ENCODE measurements at places on chromosomes 7 and 10.

GRCh38 chr7:143518521-143518920 is 40.8 kb downstream of the TAS2R41 start:
- no peak for DNase-seq

GRCh38 chr10:89278900-89279392 is 22.9 kb upstream of the IFIT2 start:
- DNase-seq: no peak

- no peak for DNase-seq
These were observed 104.9 kb downstream of the KMT2E start for GRCh38 chr7:105118612-105119600.

DNA sequence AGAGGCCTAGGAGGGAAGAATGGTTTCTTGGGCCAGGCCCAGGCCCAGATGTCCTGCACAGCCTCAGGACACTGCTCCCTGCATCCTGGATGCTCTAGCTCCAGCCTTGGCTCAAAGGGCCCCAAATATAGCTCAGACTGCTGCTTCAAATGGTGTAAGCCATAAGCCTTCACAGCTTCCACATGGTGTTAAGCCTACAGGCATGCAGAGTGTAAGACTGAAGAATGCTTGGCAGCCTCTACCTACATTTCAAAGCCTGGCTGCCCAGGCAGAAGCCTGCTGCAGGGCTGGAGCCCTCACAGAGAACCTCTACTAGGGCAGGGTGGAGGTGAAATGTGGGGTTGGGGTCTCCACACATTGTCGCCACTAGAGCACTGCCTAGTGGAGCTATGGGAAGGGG is 118.1 kb downstream of the TPK1 start:
- no peak for DNase-seq

DNA sequence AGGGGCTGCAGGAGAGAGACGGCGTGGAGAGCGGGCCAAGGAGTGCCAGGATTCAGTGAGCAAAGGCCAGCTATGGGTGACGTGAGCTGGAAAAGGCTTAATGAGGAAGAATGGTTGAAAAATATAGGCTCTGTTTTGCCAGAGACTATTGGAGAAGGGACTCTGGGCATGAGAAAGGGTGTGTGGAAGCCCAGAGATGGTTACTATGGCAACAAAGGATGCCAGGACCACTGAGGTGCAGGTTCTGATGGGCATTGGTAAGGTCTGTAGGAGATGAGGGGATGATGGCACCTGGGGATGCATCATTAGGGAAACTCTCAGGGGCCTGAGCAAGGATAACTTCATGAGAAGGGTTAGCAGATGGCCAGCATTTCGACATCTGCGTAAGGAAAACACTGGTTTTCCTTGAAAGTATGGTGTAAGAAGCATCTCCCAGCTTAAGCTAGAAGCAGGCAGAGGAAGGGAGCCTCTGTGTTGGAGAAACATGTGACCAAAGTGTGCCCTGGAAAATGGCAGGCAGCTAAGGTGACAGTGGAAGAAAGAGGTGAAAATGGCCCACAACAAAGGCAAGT is 21.6 kb upstream of the FAM180A start:
- no peak for DNase-seq

GRCh38 chr7:116087291-116087690 is 56.7 kb upstream of the TFEC start:
- DNase-seq: no peak

DNA sequence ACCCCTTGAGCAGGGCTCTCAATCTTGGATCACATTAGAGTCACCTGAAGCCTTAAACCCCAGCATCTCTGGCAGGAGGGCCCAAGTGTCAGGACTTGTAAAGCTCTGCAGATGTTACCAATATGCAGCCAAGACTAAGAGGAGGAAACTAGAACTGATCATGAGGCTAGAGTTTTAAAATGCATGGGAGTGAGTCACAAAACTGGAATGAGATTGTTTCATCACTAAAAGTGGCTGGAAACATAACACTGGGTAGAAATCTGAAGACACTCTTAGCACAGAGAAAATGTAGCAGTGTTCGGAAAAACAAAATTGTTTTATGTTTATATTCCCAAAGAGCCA is 63.3 kb upstream of the GHITM start:
- DNase-seq: no peak

- no peak for DNase-seq
These were observed 360.9 kb downstream of the GPAM start for GRCh38 chr10:111822661-111823060.

GRCh38 chr10:3850999-3851937 is 66.3 kb upstream of the KLF6 start:
- DNase-seq: no peak

DNA sequence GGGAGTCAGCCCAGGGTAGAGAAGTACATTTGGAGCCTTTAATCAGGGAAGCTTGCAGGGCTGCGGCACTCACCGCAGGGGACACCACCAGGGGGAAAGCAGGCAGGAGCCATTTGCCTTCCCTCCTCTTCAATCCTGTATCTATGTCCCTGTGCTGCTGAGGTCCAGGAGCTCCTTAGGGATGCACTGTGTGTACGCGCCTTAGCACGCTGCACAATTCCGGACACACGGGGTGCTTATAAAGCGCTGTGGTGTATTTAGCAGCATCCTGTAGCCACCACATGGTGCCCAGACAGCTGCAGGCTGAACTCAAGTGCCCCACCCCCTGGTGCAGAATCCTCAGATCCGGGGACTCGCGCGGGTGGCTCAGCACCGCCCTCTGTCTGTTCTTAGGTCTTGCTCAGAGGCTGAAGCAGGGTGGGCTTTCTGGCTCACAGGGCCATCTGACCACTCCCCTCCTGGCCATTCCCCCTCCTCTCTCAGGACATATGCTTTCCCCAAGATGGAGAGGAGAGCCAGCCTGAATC is 421.4 kb downstream of the SDK1 start:
- no peak for DNase-seq

- no peak for DNase-seq
These were observed 191.6 kb downstream of the LSM5 start for GRCh38 chr7:32298408-32299132.

DNA sequence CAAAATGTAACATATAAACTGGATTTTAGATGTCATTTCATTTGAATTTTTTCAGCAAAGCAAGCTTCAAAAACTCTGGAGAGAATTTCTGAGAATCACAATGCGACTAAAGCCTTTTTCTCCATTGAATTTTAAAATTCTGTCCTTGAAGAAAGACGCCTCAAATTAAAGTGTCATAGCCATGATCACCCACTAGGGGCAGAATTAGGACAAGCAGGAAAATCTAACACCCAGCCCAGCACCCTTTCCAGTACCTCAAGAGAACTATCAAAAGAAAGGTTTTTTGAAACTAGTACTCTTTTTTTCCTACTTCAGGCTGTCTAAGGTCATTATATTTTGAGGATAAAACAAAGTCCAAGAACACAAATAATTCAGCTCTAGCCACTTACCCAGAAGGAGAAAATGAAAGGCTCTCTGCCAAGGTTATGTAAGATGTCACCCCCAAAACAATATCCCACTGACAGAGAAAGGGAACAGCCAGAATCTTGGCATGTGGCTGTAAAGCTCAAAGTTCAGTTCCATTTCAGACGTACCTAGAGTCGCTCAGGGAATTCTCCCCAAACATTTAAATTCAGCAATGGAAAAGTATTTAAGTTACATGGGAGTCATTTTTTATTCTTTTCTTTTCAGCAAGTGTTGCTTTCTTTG is 299.4 kb downstream of the SNX13 start:
- no peak for DNase-seq

DNA sequence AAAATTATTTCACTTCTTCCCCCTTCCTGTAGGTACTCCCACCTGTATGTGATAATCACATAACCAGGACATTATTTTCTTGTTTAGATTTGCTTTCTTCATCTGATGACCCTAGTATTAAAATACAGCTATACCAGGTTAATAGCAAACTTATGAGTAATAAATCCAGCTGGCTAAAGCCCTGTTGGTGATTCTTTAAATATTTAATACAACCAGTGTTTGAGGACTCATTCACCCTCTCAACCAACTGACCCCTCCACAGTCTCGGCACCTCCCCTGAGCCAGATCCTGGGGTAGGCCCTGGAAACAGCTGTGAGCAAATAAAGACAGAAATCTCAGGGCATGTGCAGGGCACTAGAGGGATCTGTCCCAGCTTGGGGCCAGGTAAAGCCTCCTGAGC is 58.5 kb downstream of the BLNK start:
- no peak for DNase-seq

DNA sequence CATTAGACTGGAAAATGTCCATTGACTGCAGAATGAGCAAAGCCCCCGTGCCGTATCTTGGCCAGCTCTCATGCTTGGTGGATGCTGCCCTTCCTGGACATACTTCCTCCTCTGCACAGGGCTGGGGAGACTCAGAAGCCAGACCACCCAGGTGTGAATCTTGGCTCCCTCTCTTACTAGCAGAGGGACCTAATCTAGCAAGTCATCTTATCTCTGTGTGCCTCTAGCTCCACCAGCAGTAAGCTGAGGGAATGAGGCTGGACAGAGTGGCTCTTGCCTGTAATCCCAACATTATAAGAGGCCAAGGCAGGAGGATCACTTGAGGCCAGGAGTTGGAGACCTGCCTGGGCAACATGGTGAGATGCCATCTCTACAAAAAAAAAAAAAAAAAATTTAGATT is 173.8 kb upstream of the GHITM start:
- no peak for DNase-seq

DNA sequence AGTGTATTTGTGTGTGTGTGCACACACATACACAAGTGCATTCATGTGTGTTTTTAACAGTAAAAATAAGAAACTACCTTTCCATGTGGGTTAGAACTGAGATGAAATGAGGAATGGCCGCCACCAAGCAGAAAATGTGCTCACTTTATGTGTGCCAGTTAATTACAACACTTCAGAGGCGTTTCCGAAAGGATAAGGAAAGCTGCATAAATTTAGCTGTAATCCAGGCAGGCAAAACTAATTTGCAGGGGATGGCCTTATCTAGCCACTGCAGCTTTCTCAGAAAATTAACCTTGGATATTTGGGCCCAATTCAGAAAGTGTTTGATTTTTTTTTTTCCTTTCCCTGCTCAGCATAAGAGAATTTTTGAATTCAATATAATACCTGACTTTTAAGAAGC is 328.8 kb upstream of the PHF14 start:
- no peak for DNase-seq

GRCh38 chr10:19971343-19972052 is 155.3 kb downstream of the PLXDC2 start:
- no peak for DNase-seq

- no peak for DNase-seq
These were observed 244.8 kb downstream of the BAMBI start for GRCh38 chr10:28922127-28922526.

DNA sequence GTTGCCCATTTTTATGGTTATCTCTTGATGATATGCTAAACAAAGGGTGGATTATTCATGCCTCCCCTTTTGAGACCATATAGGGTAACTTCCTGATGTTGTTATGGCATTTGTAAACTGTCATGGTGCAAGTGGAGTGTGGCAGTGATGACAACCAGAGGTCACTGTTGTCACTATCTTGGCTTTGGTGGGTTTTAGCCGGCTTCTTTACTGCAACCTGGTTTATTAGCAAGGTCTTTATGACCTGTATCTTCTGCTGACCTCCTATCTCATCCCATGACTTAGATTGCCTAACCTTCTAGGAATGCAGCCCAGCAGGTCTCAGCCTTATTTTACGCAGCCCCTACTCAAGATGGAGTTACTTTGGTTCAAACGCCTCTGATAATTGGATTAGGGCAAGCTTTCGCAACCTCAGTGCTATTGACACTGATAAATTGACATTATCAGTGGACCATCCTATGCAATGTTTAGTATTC is 36.9 kb downstream of the BAG3 start:
- DNase-seq: no peak

DNA sequence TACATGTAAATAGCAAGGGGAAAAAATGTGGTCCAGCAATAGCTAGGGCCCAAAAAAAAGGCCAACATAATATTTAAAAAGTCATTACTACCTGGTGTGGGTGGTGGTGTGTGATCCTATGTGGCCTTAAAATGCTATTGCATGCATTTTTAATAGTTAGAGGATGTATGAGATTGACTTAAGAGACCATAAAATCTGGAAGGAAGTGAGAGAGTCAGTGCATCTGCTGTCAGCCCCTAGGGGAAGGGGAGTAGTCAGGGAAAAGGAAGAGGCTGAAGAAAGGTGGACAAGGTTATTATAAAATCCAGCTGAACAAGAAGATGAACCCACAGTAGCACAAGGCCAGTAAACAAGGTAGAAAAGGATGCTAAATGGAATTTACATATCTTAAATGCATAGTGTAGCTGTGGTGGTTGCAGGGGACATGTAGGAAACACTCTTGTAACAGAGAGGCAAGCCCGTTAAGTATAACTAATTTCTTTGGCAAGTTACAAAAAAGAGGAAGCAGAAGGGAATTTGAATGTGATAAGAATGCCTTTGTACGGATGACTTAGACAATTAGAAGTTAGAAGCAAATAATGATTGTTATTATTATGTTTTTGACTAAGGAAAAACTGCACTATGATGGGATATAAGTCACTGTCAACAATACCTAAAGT is 11.9 kb upstream of the NDUFA5 start:
- DNase-seq: no peak

GRCh38 chr7:82305347-82306005 is 138.1 kb downstream of the CACNA2D1 start:
- no peak for DNase-seq

DNA sequence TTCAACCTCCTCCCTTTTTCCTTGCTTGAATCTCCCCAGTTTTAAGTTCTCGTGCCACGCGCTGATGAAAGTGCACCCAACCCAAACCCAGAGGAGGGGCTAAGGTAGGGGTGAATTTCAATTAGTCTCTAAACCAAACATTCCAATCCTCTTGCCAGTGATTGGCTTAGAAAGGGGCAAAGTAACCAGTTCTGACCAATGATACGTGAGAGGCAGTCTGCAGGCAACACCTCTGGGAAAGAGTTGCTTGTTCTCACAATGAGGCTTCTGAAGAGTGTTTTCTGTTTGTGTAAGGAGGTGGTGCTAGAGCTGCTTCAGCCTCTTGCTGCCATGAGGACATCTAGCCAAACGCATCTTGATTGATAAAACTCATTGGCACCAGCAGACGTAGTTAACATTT is 21.8 kb downstream of the SLC35G1 start:
- no peak for DNase-seq

- DNase-seq: no peak
These were observed 143.0 kb upstream of the HPS1 start for GRCh38 chr10:98589691-98590090.

DNA sequence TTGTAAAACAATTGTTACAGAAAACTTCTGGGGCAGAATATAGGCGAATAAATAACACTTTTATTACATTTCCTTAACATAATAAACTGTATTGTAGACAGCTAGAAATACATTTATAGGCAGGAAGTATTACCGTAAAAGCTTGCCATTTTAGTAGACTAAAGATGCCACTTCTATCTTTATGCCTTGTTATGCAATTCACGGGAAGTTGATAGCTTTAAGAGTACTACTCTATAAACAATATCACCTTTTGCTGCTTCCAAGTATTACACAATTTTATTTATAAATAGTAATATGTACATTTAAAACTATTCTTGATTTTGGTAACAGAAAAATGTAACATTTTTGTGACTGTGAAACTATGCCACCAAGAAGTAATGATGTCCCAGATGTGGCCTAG is 37.9 kb downstream of the PALS2 start:
- no peak for DNase-seq

GRCh38 chr7:56009695-56010094 is 41.5 kb downstream of the PSPH start:
- no peak for DNase-seq
